ENCODE measurements at places on chromosomes 5 and 9.

DNA sequence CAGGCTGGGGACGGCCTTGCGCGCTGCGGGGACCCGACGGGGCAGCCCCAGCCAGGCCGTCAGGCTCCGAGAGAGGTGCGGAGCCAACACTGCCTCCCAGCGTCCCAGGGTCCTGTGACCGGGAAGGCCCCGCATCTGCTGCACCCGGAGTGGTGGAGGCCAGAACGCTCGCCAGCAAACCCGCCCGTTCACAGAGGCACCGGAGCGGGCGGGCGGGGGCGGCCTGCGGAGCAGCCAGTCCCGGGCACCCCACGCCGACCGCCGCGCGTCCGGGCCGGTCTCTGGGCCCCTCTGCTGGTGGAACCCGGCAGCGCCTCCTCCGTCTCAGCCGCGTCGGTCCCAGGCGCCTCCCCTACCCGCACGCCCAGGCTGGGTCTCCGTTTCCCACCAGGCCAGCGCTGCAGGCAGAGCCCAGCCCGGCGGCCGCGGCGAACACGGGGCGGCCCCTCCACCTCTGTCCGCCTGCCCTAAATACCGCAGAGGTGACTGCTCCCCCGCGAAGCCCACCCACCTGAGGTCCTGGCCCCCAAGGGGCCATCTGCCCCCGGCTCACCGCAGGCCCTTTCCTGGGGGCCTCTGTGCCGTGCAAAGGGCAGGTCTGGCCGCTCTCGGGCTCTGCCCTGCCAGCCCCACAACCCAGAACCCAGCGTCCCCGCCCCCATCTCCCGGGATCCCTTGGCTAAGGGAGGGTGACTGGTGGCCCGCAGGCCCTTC, 15.9 kb downstream of the EXD3 start:
- peak; percentile 38 for DNase-seq

- no peak for DNase-seq
These were observed 134.3 kb downstream of the MEF2C start for GRCh38 chr5:88748666-88749065.

GRCh38 chr5:6585168-6585567, 47.7 kb downstream of the NSUN2 start:
- DNase-seq: no peak

GRCh38 chr5:5983261-5983980, 394.9 kb downstream of the MED10 start:
- DNase-seq: no peak

GRCh38 chr5:140360681-140361479, 886 bp downstream of the SLC4A9 start:
- no peak for DNase-seq

- no peak for DNase-seq
These were observed 60.5 kb downstream of the BASP1 start for GRCh38 chr5:17277907-17278306.

DNA sequence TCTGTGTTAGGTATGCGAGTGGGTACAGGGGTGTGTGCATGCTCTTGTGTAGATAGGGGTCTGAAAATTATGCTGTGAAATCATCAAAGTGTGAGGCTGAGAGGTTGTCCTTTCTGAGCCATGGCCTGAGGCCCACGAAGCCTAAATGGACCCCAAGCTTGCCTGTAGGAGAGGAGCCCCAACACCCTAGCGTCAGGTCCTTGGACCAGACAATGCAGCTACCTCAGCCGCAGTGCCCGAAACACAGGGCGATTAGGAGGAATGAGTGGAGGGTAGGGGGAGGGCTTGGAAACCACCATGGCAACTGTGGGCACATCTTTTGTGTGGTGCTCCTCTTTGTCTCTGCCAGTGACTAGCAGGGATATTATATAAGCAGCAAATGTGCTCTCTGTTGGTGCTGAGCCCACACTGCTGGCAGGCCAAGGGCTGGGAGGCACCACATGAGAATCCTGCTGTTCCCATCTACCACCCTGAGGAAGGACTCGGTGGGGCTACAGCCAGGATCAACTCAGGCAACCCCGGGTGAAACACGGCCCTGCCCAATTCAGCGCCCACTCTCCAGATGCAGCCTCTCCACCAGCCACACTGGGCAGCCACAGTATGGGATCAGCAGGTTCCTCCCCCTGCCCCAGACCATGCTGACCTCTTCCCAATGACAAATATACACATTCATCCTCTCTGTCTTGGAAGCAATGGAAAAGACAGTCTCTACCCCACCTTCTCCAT, 84.6 kb upstream of the FSTL4 start:
- no peak for DNase-seq

GRCh38 chr9:28101509-28101908, 528.2 kb upstream of the C9orf72 start:
- DNase-seq: no peak

- no peak for DNase-seq
These were observed 122.1 kb upstream of the ADAMTS16 start for GRCh38 chr5:5017827-5018577.

DNA sequence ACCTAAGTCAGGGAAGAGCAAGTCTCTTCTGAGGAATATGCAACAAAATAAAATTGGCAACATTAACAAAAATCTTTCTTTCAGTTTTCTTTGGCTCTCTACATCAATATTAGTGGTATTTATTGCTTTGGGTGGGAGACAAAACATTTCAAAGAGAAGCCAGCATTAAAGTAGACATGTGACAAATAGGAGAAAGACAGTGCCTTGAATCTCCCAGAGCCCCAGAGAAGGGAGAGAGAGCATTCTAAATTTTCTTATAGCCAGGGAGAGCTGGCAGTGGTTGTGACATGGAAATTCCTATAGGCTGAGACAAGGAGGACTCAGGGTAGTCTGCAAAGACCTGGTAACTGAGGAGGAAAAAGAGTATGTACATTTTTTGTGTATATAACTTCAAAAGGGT, 79.4 kb upstream of the NREP start:
- no peak for DNase-seq

DNA sequence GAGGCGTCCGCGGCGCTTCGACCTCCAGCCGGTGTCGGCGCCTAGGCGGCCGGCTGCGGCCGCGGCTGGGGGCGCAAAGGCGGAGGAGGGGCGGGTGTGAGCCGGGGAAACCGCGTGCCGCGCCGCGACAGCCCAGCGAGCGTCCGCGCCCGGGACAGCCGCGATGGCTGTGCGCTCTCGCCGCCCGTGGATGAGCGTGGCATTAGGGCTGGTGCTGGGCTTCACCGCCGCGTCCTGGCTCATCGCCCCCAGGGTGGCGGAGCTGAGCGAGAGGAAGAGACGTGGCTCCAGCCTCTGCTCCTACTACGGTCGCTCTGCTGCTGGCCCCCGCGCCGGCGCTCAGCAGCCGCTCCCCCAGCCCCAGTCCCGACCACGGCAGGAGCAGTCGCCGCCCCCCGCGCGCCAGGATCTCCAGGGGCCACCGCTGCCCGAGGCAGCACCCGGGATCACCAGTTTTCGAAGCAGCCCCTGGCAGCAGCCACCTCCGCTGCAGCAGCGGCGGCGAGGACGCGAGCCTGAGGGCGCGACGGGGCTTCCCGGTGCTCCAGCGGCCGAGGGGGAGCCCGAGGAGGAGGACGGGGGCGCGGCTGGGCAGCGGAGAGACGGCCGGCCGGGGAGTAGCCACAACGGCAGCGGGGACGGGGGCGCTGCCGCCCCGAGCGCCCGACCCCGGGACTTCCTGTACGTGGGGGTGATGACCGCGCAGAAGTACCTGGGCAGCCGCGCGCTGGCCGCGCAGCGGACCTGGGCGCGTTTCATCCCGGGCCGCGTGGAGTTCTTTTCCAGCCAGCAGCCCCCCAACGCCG, 605 bp downstream of the CHSY3 start:
- no peak for DNase-seq

GRCh38 chr9:113630386-113631136, 167.0 kb downstream of the RGS3 start:
- DNase-seq: no peak

DNA sequence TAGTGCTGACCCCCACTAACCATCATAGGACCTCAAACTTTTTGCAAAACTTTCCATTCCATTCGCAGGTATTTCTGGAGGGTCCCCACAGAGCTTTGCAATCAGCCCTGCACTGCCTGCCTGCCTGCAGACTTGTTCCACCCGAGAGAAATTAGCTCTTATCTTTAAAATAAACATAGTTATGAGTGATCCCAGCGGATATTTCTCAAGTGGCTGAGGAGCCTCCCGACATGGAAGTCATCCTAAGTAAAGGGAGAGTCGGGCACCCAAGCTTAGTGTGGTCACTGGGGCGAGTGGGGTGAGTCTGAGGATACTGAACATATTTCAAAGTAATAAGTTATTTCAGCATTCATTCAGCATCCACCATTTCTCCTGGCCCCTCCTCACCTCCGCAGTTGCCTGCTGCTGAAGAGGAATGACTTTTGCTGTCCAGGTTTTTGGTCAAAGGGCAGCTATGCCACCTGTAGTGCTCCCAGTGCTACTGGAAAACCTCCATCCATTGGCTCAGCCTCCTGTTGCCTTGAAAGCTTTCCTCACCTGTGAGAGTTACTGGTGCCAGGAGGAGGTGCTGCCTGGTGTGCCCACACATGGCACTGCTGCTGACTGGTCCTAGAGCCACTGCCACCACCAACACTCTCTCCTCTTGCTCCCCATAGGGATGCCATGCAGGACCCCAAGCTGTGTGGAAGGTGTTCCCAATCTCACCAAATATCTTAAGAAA, 89.7 kb upstream of the PCSK1 start:
- DNase-seq: no peak

GRCh38 chr5:103218164-103218563, 40.4 kb upstream of the MACIR start:
- no peak for DNase-seq

- DNase-seq: no peak
These were observed 41.0 kb downstream of the RNF180 start for GRCh38 chr5:64206653-64207052.

DNA sequence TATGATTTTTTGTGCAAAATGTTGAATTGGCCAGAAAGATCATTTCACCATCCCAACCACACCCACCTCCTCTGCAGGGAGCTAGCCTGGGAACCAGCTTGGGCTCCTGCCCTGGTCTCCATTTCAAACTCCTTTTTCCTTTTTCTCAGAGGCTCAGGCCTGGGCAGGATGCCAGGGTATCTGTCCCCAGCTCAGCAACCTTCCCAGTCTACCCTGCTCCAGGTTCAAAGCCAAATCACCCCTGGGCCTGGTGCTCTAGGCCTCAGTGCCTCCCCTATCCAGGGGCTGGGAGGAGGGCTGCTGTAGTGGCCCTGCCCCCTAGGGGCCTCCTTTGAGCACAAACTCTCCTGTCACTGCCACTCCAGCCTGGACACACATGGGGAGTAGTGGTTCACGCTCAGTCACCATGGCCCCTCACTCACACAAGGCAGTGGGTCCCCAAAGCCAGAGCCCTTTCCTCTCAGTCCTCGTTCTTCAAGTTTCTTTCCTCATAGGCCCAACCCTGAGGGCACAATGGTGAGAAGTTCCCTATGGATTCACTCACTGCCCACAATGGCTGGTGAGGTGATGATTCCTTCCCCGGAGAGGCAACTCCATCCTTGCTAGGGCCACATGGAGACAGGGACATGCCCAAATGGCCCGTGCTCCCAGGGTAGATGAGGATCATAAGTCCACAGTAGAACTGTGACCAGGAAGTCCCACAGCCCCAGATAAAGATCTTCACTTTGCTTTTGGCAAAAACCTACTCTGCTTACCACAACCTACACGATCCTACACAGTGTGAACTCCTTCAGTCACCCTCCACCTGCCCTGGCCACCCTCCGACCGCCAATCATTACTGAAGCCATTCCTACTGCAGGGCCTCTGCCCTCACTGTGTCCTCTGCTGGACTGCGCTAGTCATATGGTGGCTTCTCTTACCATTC, 1.6 kb upstream of the ST6GALNAC4 start:
- DNase-seq: no peak

GRCh38 chr5:115487756-115488155, 56.8 kb downstream of the FEM1C start:
- no peak for DNase-seq

DNA sequence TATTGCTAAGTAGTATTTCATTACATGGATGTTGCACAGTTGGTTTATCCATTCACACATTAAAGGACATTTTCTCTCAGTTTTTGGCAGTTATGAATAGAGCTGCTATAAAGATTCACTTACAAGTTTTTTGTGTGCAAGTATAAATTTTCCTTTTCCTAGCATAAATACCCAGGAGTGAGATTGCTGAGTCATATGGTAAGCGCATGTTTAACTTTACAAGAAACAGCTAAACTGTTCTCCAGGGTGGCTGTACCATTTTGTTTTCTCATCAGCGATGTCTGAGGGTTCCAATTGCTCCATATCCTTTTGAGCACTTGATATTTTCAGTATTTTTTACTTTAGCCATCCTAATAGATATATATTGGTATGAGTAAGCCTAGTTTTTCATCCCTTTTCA, 16.4 kb upstream of the ABCA1 start:
- DNase-seq: no peak

DNA sequence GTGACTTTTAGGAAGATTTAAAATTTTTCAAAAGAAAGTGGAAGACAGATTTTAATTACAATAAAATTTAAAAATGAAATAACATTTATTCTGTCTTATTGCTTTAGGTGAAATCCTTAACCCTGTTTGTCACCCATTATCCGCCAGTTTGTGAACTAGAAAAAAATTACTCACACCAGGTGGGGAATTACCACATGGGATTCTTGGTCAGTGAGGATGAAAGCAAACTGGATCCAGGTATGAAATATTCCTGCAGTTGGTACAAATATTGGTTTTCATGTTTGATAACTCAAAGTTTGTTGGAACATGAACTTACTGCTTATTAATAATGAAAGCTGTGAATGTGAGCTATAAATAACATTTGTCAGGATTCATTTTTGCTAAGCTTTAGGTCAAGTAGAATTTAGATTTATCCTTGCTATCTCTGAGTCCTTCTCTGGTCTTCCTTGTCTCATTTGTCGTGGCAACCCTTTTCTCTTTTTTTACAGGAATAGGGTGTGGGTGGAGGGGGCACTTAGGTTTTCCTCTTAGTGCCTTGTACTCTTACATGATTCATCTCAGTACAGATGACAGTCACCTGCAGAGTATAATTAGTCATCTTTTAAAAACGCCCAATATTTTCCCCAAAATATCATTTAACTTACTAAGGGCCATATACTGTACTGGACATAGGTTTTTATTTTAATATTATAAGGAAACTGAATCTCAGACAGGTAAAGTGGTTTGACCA, 95.3 kb upstream of the RASGRF2 start:
- no peak for DNase-seq

GRCh38 chr5:137291436-137291835, 207.7 kb downstream of the SPOCK1 start:
- DNase-seq: no peak

DNA sequence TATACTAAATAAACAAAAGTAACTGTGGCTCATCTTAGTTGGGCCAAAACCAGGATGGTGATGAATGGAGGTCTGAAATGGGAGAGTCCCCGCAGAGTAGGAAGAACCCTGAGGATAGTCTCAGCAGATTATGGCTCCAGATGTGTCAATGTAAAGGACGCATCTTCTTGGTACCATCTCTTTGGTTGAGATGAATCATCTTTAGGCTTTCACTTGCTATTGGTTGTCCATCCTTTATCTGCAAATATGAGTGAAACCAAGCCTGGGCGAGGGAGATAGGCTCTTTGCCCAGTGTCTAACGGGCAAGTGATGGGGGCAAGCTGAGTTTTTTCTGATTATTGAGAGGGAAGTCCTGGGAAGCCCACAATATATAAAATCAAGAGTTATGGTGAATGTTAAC, 19.4 kb upstream of the LCP2 start:
- no peak for DNase-seq
